Uterus (tissue), 4 donors: ENCODE measurements at places on chromosomes 5 and 9. TPM values are rescaled to one million over a fixed set of nuclear protein-coding genes. Genes with fewer than 3 reads are reported as not detected.

Gene ADRA1B
- 5.2 TPM for total RNA-seq

Gene PKD2L2
- not detected for total RNA-seq

Gene PPP3R2
- total RNA-seq, result 0.07 TPM

Gene PARP8
- 22.6 TPM for total RNA-seq

Gene PCDHB15
- total RNA-seq, result 17.8 TPM

Gene GABRA1
- total RNA-seq, result not detected

Gene GARIN3
- total RNA-seq, result not detected

Gene C1QTNF3
- total RNA-seq, result 35.9 TPM

Gene BHMT2
- total RNA-seq, result 16.4 TPM

Gene LCN15
- not detected for total RNA-seq
